ENCODE measurements at places on chromosomes 12 and 14.

- DNase-seq: peak; percentile 7
Measured at GRCh38 chr14:68210729-68211299, 391.2 kb downstream of the RAD51B start.

GRCh38 chr12:79267580-79267979, 403.0 kb downstream of the SYT1 start:
- no peak for DNase-seq

GRCh38 chr14:69260861-69261564, 1.1 kb downstream of the GALNT16 start:
- peak; percentile 39 for DNase-seq

DNA sequence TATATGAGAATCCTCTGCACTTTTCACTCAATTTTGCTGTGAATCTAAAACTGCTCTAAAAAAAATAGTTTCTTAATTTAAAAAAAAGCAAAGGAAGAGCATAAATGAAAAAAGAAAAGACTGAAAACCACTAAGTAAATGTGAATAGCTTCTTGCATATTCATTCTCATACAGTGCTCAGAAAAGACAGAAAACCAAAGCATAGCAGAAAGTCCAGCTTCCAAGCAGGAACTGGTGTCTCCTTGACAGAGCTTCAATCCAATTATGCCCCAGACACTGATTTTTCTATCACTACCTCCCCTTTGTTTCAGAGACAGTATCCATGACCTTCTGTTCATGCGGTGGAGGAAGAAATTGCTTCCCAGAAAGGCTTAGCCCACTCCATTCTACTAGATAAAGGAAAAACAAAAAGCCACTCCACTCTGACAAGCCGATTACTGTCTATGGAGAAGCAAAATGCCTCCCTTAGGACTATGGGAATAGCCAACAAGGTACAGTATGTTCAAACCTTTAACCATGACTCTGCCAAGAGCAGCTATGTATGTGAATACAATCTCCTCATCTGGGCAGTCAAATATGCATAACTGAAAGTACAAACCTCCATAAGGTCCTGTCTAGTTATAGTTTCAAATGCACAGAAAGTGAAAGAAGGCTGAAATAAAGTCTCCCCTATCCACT, 40.6 kb downstream of the ATF7 start:
- no peak for DNase-seq

- DNase-seq: no peak
Measured at GRCh38 chr12:56374726-56375597, 12.3 kb upstream of the APOF start.

- no peak for DNase-seq
Measured at GRCh38 chr12:63982604-63983295, 138.2 kb downstream of the SRGAP1 start.

DNA sequence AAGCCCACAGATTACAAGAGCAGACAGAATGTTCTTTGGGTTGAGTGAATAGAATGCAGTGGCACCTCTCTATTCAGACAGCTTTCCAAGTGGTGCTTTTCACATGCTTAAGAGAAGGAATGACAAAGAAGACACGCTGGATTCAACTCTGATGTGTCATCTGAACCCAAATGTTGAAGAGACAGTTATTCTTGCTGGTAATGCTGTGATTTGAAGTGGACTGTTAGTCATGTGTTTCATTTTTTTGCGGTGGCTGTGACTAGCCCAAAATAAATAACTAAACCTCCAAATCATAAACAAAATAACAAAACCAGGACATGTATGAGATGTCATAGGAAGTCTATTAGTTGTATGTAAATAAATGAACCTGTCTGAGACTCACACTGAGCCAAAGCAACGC, 391.8 kb upstream of the PRICKLE1 start:
- no peak for DNase-seq

- DNase-seq: no peak
Measured at GRCh38 chr12:65647074-65647473, 177.2 kb upstream of the HMGA2 start.

GRCh38 chr12:102437511-102437910, 42.9 kb downstream of the IGF1 start:
- DNase-seq: no peak

- DNase-seq: peak; percentile 81
Measured at GRCh38 chr12:54005853-54006558, 2.8 kb upstream of the HOXC8 start.

DNA sequence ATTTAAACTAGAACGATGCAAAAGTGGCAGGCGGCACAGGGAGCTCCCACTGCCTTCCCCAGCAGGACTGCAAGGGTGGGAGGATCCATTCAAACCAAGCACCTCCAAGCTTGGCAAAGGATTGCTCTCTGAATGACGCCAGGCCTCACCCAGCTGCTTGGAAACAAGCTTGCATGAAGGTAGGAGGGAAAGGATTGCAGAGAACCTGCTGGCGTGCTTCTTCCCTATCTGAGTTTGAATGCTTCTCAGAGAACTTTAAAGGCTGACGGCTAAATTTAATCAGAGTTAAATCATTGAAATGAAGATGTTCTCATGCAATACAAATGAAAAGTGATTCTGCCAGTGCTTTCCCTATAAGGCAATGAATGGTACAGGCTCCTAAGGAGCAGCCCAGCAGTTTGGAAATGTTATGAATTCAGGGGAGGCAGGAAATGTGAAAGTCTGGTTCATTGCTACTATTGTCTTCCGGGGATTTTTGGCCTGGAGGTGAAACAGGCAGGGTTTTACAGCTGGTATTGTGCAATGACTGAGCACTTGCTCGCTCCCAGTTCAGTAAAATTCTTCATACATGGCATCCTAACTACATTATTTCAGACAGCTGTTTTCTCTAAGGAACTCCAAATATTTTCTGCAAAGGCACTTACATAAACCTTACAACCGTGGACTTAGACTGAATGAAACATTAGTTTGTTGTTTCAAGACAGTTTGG, 31.9 kb upstream of the DUSP6 start:
- no peak for DNase-seq

GRCh38 chr12:3631759-3632158, 121.2 kb downstream of the CRACR2A start:
- DNase-seq: no peak

DNA sequence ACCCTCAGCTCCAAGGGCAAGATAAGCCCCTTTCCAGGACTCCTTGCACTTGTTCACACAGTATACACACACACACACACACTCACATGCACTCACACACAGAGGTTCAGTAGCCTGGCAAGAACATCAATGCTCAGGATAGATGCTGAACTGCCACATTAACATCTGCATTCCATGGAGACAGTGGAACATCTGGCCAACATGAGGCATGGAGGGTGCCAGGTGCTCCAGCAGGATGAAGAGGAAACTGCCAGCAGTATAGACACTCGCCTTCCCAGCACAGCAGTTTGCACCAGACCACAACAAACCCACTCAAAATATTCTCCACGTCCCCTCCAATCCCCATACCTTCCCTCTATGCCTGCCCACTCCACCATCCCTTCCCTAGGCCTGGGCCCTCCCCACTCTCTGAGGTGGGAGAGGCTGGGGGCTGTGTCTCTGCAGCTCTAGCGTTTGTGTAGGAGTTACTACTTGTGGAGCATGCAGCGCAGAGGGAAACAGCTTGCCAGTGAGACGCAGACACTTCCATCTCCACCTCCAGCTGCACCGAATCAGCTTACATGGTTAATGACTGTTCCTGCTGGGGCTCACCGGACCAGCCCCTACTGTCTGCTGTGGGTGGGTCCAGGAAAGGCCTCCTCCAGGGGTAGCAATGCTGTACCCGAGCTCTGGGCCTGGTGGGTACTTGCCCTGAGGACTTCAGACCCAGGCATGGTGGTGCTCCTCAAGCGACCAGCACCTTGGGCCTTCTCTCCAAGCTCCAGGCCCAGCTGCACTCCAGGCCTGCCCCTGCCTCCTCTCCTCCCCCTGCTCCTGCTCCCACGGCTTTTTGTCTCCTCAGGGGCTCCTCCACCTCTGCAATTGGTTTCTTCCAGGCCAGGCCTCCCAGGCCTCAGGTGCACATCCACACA, 18.6 kb upstream of the PLEKHG3 start:
- DNase-seq: no peak

GRCh38 chr12:13147688-13148484, 44.4 kb upstream of the GSG1 start:
- DNase-seq: no peak

- DNase-seq: no peak
Measured at GRCh38 chr14:44982594-44982993, 20.6 kb downstream of the TOGARAM1 start.

- DNase-seq: peak; percentile 89
Measured at GRCh38 chr12:32134101-32134888, 27.6 kb downstream of the BICD1 start.

DNA sequence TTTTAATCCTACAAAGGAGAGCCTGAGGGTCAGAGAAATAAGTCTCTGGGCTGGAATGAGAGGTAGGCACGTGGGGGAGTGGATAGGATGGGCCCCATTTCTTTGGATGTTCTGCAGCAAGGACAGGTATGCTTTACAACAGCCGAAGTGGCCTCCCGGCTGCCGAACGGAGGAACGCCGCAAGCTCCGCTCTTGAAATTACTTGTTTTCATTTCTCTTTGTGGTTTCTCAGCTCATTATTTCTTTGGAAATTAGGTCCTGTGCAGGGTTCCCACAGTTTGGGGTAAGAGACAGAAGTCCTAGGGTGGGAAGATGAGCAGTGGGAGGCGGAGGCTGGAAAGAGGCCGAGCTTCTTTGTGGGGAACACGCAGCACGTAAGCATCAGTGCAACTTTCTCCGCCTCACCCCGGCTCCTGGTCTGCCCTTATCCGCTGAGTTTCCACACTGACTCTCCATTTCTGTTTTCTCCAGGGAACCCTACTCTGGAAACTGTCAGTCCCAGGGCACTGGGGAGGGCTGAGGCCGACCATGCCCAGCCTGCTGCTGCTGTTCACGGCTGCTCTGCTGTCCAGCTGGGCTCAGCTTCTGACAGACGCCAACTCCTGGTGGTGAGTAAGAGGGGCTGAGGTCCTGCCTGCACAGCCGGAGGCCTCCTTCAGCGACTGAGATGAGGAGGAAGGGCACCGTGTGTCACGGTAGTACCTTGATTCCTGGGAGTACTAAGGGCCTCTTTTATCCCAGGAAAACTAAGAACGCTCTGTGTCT, 2.0 kb downstream of the WNT5B start:
- no peak for DNase-seq

DNA sequence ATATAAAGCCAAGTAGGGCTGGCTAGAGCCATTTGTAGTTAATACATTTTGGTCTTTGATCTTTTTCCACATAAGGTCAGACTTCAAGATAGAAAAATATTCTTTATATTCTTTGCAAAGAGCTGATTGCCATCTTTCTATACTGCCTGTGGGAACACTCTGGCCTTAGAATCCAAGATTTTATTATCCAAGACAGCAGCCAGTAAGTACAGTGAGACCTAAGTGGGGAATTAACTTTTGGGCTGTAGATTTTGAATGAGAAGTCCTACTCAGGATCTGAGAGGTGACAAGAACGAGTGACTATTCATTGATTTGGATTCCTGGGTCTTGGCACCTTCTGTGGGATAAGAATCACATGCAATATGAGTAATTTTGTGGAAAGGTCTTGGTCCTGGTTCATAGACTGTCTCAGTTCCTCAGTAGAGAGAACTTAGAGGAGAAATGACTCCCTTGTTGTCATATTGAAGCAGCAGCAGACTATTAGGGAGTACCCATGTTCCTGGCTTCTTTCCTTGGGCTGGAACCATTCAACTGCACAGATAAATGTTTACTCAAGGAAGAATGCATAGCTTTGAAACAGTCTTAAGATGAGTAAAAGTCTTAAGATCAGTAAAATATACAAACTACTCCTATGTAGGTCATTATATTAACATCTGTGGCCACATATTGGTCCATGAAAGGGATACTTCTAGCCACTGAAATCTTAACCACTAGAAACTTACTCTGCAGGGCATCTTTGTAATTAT, 353.8 kb downstream of the RAD51B start:
- DNase-seq: no peak

GRCh38 chr12:111393700-111394300, 11.9 kb upstream of the SH2B3 start:
- no peak for DNase-seq

GRCh38 chr14:54377501-54377900, 19.3 kb upstream of the CDKN3 start:
- DNase-seq: no peak

DNA sequence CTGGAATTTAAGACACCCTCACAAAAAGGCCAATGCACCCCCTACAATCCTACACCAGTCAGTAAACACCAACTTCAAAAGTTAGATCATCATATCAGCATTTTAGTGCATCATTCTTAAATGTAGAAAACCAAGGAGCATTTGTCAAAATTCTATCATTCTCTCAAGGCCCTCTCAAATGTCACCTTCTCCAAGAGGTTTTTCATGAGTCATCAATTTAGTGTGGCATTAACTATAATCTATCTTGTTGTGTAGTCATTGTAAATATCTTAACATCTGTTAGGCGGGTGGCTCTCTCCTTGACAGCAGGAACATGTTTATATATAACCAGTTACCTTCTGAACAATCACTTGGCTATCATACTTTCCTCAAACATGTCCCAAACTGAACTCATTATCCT, 62.1 kb upstream of the G2E3 start:
- DNase-seq: no peak

DNA sequence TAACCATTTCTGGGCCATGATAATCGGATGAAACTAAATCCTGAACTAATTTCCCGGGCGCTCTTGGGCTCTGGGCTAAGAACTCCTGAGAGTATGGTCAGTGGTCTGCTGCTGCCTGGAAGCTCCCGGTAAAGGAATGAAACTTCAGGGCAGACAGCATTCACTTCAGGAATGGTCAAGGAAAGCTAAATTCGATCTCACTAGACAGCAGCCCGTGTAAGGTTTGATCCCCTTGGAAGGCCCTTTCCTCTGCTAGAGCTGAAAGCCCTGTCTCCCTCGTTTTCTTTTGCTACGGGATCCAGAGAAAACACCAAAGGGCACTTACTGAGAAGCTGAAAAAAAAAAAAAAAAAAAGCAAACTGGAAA, 680 bp downstream of the ASB8 start:
- DNase-seq: no peak

DNA sequence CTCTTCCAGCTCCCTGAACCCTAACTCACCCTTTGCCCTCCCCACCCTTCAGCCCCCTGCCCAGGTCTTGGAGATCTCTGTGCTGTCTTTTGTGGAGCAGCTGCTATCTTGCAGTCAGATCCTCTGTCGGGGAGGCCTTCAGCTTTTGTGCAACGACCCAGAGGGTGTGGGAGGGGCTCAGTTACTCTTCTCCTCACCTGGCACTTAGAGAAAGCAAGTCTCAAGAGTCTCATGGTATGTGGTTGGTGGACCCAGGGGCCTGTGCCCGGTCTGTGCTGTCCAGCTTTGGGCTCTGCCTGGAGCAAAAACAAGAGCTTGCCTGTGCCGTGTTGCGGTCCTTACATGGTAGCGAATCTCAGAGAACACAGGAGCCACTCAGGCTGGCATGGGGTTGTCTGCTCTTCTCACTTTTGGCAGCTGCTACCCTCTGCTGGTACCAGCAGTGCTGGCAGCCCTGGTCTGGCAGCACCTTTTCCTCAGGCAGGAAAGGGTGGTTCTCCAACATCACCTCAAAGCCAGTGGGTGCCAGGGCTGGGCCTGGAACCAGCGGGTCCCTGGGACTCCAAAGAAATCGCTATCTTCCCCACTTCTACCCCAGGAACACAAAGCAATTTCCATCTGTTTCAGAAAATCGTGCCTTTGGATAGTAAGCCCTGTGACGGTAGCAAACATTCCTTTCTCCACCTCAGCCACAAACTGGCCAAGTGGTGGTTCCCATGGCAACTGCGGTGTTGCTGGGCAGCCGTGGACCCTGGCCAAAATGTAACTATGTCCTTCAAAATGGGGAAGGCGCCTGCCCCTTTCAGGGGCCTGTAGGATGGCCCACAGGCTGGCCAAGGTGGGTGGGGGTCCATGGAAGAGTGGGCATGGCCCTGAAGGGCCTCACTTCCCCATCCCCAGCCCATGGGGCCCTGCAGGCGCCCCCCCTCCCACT, 90.0 kb downstream of the RIN3 start:
- peak; percentile 18 for DNase-seq

GRCh38 chr12:53751336-53752191, at the start of gene CISTR:
Gene CISTR (minus strand): TSS chr12:53751979.
- no peak for DNase-seq
